ENCODE measurements at places on chromosomes 1 and 21.

DNA sequence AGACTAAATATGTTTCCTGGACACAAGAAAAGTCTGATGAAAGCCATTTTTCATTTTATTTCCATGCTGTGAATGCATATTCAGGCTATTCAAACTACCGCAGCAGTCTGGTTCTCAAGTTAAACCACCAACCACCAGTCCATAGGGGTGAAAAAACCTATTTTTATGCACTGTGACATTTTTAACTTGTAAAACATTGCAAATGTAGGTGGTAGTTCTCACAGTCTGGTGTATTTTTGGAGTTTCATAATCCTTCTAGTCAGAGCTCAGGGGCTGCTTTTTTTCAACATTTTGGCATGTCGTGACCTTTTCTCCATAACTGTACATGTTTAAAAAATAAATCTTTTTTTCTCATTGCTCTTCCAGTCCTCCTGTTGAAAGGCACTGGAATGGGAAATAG is 907.6 kb upstream of the ADGRL2 start:
- DNase-seq, result no peak

- DNase-seq, result peak; percentile 82
These were observed 68.8 kb upstream of the WDR26 start for GRCh38 chr1:224503161-224504118.

GRCh38 chr1:168608796-168609715 is 32.7 kb downstream of the XCL1 start:
- DNase-seq, result peak; percentile 53

DNA sequence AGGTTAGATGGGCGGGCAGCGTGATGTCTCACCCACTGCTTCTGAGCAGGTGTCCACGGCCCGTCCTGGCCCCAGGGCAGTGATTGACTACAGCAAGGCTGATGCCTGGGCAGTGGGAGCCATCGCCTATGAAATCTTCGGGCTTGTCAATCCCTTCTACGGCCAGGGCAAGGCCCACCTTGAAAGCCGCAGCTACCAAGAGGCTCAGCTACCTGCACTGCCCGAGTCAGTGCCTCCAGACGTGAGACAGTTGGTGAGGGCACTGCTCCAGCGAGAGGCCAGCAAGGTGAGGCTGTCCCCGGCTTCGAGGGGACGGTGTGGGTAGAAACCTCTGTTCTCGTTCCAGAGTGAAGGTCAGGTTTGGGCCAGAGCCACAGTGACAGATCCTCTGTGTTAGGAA is 12.2 kb downstream of the DDOST start:
- no peak for DNase-seq

DNA sequence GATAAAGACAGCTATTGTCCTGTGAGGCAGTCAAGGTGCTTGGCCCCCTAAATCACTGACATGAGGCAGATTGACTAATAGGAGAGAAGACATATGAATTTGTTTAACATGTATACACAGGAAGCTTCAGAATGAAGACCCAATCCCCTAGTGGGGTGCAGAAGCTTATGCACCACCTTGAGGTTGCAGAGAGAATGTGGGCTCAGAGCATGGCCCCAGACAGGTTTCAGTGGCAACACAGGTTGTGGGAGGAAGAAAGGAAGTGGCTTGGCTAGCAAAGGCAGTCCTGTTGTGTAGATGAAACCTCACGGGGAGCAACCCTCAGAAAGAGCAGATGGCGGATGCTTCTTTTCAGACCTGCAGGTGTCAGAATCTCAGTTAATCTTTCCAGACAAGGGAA is 37.0 kb upstream of the PARP1 start:
- DNase-seq, result no peak

- DNase-seq, result no peak
These were observed 104.9 kb downstream of the TENT5C start for GRCh38 chr1:117710710-117711109.

GRCh38 chr1:198889101-198889500 is 250.3 kb downstream of the PTPRC start:
- no peak for DNase-seq

- peak; percentile 17 for DNase-seq
These were observed 3.6 kb downstream of the S100A6 start for GRCh38 chr1:153532181-153532580.

GRCh38 chr1:47940326-47940725 is 56.9 kb downstream of the TRABD2B start:
- no peak for DNase-seq

DNA sequence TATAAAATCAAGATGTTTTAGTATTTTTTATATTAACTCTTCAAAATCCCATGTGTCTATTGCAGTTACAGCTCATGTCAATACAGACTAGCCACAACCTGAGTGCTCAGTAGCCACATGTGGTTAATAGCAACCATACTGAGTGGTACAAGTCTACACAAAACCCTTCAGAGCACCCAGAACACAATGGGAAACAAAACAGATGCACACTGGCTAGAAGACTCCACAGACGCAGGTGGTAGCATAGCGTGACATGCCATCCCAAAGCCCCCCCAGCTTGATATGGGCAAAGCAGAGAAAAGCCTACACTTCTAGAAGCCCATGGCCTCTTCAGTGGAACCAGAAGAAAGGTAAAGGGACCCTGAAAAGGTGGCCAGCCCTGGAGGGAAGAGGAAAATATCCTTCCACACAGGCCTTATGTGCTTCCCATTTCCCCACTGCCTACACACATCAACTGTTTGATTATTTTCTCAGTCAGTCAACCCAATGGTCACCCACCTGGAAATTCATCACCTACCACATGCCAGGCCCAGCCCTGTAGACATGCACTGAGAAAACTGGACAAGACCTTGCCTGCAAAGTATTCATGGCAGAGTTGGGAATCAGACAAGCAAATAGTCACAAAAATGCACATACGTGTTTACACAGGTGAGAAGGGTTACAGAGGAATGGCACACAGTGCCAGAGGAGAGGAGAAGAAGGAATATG is 175.0 kb downstream of the VAV3 start:
- DNase-seq, result no peak

- peak; percentile 63 for DNase-seq
These were observed 33.0 kb upstream of the H6PD start for GRCh38 chr1:9201401-9202239.

DNA sequence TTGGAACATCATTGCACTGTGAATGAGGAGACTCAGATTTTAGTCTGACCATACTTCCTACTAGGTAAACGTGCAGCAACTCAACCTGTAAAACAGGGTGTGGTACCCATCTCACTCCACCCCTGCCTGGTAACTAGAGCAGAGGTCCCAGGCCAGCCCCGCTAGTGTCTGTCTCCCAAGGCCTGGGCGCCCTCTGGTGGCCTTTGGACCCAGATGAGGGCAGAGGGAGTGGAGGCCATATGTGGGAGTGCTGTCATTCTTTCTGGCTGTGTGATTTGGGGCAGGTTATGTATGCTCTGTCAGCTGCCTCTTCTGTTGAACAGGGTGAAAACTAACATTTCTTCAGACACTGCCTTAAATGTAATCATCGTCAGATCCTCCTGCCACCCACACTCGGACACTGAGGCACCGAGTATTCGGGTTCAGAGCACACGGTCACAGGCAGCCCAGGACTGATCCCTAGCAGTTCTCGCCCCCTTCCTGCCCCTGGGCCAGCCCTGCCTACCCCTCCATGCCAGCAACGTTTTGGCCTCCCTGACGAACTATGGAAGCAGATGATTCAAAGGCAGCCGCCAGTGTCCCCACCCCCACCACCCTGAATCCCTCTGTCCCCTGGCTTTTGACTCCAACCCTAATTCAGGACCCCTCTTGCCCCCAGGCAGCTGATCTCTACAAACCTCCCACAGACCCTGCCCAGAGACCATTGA is 76.0 kb downstream of the CD247 start:
- DNase-seq, result peak; percentile 89

DNA sequence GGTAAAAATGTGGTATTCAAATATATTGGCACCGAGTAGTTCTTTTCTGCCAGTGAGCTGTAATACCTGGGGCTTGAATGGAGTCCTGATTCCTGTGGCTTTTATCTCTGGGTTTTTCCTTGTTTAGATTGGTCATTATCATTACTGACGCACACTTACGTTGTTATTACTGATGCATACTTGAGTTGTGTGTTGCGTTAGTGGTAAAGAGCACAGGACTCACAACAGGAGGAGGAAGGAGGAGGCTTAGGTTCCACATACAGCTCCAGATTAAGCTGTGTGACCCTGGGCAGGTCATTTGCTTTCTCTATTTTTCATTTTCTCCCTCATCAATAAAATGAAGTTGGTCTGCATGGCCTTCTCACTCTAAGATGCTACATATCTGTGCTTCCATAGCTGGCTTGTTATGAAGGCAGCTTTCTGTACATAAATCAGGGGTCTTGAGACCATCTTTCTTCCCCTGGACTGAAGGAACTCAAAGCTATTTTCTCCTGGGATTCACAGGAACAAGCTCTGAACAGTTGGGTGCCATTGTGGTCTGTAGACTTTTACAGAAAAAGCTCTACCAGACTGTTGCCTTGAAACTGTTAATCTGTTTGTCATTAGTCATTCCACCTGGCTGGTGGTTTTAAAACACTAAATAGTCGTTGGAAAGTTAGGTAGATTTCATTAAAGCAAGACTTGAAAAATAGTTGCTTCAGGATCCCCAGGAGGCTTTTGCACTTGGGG is 5.6 kb downstream of the ARID1A start:
- no peak for DNase-seq

GRCh38 chr1:44405798-44406736 is 1.0 kb downstream of the RNF220 start:
- peak; percentile 67 for DNase-seq

- DNase-seq, result no peak
These were observed 75.2 kb downstream of the PTPRU start for GRCh38 chr1:29311352-29312030.

DNA sequence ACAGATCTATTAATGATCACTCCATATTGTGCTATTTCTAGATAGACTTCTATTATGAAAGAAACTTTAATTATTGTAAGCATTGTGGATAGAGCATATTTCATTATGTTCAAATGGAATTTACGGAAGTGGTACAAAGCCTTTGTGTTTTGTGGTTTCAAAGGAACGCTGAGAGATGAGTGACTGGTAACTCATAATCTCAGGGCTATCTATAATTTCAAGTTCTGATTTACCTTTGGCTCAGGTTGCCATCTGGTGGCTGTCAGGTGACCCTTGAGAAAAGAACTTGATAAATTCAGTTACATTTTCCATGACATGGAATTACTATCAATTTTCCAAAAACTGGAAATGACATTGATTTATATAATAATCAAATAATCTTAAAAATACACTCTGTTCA is 12.2 kb downstream of the NTNG1 start:
- DNase-seq, result no peak

GRCh38 chr1:238581332-238581731 is 690.6 kb upstream of the ZP4 start:
- no peak for DNase-seq

DNA sequence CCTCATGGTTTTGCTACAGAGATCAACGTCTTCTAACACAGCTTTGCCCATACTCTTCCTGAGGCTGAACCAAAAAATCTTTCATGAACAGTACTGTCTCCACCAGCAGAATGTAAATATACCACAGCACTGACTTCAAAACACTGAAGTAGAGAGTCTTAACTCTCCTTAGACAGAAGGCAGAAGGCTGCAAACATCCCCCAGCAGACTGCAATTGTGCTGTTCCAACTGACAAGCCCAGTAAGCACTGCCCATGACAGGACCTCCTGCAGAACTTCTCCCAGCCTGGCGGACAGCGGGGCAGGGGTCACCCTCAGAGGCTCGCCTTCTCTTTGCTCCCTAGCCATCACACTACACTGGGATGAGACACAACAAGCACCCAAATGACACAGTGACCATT is 218.7 kb downstream of the RERE start:
- DNase-seq, result no peak

DNA sequence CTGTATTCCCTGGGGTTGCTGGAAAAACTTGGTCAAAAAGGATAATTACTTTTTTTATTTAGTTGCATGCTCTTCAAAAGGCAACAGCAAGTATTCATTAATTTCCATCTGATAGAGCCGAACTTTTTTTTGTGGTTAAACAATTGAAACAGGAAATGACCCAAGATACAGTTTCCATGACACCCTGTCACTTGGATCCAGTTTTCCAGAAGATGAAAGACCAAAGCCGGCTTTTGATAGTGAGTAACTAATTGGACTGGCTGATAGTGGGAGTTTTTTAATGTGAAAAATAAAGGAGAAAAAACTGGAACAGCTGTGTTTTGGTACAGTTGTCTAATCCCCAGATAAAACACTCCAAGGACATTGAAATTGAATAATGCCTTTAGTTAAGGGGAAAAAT is 33.0 kb downstream of the CACHD1 start:
- no peak for DNase-seq

DNA sequence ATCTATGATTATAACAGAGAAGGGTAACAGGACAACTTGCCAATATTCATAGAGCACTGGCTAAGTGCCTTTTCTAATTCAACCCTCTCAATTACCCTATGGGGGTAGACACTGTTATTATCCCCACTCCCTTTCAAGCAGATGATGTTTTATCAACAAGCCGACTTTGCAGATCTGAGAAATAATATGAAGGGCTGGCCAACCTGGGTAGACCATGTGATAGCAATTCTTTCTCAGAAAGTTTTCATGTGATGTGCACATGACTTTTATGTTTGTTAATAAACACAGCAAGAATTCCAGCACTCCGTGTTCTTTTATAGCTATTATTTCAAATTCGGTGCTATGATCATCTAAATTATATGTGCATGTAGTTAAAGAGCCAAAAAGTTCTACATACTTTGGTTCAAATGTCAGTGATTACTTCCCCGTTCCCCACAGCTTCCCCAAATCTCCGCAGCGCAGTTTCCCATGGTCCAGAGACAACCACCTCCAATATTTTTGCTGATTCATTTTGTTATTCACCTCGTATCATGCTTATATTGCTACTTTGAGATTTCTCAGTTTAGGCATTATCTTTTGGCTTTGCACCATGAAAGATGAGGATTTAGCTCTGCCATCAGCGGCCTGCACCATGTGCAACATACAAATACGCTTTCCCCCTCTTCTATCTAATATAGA is 96.7 kb upstream of the GADD45A start:
- no peak for DNase-seq

Data from ecto neural progenitor cell (in vitro differentiated cells).